Glomerular endothelial cell (primary cell): ENCODE measurements at places on chromosomes 3 and 15. TPM values are rescaled to one million over a fixed set of nuclear protein-coding genes. Genes with fewer than 3 reads are reported as not detected.

DNA sequence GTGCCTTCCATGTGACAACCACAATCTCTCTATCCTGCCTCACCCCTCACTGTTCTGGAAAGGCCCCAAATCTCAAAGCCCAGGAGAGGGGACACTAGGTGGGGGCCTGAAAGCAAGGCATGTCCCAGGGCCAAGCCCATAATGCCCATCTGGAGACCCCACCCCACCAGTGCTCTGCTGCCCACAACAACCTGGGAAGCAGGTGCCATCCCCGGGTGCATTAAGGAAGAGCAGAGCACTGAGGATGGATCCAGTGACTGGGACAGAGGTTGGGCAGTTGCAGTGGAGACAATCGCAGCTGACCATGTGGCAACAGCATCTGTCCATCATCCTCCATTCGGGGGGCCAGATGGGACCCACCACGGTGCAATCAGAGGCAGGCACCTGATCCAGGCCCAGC, 106.2 kb upstream of the PRR20G start:
- DNase-seq = no peak

DNA sequence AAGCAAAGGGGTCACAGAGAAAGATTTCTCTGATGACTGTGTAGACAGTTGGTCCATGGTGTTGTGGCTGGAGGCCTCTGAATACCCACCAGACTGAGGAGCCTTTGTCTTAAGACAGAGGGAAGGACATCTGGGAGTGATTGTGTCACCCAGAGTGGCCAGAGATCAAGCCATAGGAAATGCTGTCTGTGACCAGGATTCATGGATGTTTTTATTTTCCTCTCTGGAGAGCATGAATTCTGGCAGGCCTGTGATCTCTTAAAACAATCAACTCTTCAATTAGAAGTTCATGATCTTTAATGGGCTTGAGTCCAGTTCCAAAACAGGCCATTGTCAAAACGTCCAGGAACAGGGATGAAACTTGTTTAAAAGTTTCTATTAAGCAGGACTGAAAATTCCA, 198.9 kb upstream of the CTDSPL start:
- no peak for DNase-seq

GRCh38 chr3:32383136-32383711, 8.4 kb upstream of the CMTM7 start:
- DNase-seq = no peak

- DNase-seq = no peak
These were observed 1.8 kb downstream of the CCRL2 start for GRCh38 chr3:46408853-46409252.

DNA sequence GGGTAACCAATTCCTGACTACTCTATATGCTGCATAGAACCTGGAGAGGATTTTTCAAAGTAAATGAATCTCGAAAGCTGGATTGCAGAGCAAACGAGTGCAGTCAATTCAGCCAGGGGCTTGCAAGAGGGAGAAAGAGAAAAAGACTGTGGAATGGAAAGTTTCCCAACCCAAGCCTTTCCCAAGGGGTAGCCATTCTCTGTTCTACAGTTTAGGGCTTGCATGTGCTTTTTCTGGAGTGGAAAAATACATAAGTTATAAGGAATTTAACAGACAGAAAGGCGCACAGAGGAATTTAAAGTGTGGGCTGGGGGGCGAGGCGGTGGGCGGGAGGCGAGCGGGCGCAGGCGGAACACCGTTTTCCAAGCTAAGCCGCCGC, 511 bp upstream of the RARB start:
- DNase-seq = no peak

GRCh38 chr3:183178833-183179549, 16.5 kb upstream of the LAMP3 start:
- no peak for DNase-seq

- DNase-seq = no peak
These were observed 8.1 kb upstream of the ARNT2 start for GRCh38 chr15:80396096-80396495.

GRCh38 chr15:25933456-25934158, 70.5 kb upstream of the ATP10A start:
- no peak for DNase-seq

DNA sequence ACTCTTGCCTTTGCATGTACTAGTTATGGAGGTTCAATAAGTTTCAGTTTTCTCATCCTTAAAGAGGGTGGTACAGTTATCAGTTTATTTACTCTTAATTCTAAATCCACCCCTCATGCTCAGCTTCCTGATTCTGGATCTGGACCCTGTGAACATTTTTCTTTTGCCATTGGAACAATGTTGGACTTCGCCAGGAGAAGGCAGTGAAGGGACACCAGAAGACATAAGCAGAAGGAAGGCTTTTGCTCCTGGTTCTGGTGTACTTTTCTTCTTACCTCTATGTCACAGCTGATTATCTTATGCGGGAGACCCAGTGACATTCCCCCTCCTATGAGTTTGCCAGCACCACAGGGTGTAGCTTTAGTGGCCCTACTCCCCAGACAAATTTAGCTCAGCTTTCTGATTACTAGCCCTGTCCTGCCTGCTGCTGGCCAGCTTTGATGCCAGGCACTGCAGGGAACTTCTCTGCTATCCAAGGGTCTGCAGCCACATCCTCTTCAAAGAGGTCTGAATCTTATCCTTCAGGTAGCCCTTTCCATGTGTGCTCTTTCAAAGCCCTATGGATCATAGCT, 466.3 kb upstream of the EPHA3 start:
- no peak for DNase-seq

GRCh38 chr15:23038726-23039142, 635 bp downstream of the TUBGCP5 start:
- DNase-seq = no peak

GRCh38 chr3:94317017-94317416, 254.2 kb downstream of the NSUN3 start:
- no peak for DNase-seq

Gene GPR149
- total RNA-seq = not detected in 2 replicates

Gene SST
- total RNA-seq = not detected in 2 replicates

Gene HRG
- total RNA-seq = not detected in 2 replicates

Gene AP3B2
- not detected in 2 replicates for total RNA-seq

Gene IL5RA
- not detected in 2 replicates for total RNA-seq

Gene SLC12A1
- total RNA-seq = not detected in 2 replicates

Gene CYP1A2
- not detected in 2 replicates for total RNA-seq

Gene CHST14
- 35.5 and 51.1 TPM in 2 replicates for total RNA-seq

Gene LDHAL6B
- total RNA-seq = not detected in 2 replicates

Gene GOLGA6L4
- total RNA-seq = 2.1 and 3.4 TPM in 2 replicates
